ENCODE measurements at places on chromosomes 7 and 10.

GRCh38 chr10:87656431-87657072, 3.1 kb upstream of the PAPSS2 start:
- no peak for DNase-seq

- no peak for DNase-seq
Measured at GRCh38 chr10:12608761-12609160, 259.4 kb downstream of the CAMK1D start.

DNA sequence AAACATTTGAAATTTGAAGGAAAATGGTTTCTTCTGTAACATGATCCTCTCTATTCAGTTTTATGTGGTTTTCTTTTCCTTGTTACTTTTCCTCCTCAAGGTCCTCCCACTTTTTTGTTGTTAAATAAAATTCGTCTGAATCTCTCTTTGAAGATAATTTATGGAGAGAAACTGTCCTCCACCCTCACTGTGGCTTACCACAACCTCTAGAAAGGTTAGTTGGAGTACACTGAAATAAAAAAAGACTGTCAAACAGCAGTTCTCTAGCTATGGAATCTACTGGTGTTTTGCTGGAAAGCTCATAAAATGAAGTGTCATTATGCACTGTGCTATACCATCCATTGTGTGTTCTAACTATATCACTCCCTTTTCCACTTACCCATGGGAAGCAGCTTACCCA, 189.4 kb downstream of the HDAC9 start:
- no peak for DNase-seq

- no peak for DNase-seq
Measured at GRCh38 chr10:24983946-24984345, 31.5 kb upstream of the PRTFDC1 start.

- DNase-seq: no peak
Measured at GRCh38 chr10:59433720-59434428, 71.5 kb upstream of the FAM13C start.

DNA sequence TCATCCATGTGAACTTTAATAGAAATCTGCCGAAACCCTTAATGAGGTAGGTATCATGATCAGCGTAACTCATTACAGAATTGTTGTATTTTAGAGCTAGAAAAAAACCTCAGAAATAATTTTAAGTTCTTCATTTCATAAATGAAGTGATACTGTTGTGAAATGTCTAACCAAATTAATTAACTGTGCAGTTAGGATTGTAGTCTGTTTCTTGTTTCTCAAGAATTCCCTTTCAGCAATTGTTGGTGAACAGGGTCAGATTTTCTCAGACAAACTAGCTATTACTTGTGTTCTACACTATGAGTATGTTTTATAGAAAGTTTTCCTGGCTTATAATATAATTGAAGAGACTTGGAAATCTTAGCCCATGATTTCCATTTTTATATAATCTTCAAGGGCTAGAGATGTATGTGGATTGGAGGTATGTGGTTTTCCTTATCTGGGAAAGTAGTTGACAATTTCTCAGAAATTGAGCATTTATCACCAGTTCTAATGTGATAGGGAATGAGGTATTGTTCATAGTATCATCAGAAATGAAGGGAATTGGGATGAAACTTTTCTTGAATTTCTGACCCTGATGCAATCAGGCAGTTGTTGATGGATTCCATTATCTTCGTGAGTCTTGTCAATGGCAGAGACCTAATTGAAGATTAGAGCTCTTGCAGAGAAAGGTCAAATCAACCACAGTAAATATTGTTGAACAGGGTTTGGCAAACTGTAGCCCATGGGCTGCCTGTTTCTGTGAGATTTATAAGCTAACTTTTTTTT, 55.0 kb downstream of the ST7 start:
- DNase-seq: no peak

- no peak for DNase-seq
Measured at GRCh38 chr10:44660271-44660670, 250.9 kb upstream of the TMEM72 start.

DNA sequence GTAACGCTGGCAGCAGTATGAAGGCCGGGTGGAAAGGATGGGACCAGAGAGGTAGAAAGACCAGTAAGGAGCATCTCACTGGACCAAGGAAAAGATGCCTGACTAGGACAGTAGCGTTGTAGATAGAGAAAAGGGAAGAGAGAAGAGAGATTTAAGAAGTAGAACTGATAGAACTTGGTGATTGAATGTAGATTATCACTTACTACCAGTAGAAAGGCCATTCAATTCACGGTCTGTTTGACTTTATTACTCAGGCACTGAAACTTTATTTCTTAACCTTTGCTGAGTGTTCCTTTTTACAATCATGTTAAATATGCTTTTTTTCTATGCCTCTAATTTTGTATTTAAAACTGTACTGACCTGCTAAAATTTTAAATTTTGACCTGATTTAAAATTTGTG, 12.2 kb downstream of the MCU start:
- DNase-seq: no peak

DNA sequence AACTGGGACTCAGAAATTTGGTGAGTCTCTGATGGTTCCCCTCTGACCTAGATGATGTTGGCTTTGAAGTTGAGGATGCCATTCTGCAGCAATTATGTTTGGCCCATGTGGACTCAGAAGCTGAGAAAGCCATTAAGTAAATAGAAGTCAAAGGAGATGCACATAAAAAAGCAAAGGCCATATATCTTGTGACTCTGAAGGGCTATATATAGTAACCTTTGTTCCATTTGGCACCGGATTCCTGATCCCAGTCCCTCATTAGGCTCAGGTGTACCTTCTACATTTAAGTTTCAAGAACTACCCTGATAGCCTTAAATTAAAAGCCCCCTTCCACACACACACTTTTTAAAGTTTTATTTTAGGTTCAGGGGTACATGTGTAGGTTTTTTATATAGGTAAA, 50.0 kb upstream of the PDK4 start:
- no peak for DNase-seq

- DNase-seq: no peak
Measured at GRCh38 chr7:116329686-116330503, 119.6 kb downstream of the TES start.

DNA sequence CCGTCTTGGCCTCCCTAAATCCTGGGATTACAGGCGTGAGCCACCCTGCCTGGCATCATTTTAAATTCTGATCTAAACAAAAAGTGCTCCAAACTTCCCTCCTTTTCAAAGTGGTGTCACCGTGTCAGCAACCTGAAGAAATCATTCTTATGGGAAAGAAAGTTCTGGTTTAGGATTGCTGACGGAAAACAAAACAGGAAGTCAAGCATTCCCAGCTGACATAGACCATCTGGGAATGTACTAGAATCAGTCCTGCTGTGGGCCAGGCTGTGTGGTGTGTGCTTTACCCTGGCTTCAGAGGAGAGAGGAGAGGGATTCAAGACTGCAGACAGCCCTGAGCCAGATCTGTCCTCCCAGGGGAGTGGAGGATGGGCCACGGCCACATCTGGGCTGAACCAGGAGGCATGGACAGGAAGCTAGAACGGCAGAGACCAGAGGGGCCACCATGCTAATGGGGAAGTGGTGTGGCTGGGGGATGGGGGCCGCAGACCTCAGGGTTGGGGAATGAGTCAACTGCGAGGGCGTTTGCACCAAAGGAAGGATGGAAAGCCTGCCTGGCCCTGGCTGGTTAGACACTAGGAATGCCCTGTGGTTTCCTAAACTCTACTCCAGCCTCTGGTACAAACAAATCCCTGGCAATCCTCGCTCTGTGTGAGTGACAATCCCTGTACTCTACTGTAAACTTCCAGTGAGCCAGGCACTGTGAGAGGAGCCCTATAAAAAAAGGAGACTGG, 16.7 kb upstream of the CLIP2 start:
- DNase-seq: no peak

- DNase-seq: no peak
Measured at GRCh38 chr10:103696094-103696410, 159.3 kb downstream of the SH3PXD2A start.
